ENCODE measurements at places on chromosomes 2 and 18.

- no peak for DNase-seq
Observed at GRCh38 chr2:168416555-168416954, 39.5 kb upstream of the CERS6 start.

- DNase-seq, result no peak
Observed at GRCh38 chr18:53458268-53458667, 766.2 kb downstream of the MBD2 start.

GRCh38 chr2:11658208-11659114 lies 11.5 kb downstream of the NTSR2 start:
- DNase-seq, result no peak

DNA sequence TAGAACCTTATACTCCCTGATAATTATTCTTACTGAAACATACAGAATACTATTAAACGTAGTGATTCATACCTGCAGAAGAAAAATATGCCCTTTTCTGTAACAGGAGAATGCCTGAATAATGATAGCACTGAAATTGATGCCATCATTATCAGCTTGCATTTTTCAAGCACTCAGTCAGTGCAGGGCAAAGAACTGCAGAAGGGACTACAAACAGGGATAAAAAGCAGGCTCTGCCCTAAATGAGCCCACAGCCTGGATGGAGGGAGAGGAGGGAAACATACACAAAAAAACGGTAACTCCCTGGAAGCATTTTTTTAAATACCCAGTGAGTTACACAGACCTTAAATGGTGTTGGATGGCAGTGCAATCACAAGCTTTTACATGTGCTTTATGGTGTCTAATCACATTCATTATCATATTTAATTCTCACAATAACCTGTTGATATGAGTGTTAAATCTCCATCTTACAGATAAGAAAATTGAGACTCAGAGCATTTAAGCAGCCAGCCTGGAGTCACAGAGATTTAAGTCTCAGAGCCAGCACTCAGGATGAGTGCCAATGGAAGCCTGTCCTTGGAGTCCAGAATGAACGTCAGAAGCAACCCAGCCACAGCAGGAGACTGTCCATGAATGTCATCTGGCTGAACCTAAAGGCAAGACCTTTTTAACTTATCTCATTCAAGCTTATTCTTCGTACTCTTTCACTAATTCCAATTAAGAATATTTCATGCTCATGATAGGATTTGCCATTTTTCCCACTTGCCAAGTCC lies 139.3 kb upstream of the CTNNA2 start:
- DNase-seq, result no peak

- DNase-seq, result peak; percentile 47
Observed at GRCh38 chr2:207437524-207438143, 92.1 kb upstream of the CREB1 start.

DNA sequence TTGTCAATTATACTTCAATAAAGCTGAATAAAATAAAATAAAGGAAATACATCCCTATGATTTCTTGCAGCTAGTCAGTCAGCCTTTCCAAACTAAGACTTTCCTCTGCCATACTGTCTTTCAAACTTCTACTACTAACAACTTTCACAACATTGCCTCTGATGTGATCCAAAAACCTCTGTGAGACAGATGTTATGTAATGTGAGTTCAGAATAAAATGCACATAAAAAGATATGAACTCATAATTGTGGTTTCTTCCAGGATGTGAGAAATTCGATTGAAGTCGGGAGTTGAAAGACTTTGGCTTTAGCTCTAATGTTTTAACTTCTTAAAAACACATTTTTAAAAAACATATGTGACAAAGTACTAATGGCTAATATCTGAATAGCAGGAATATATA lies 98.7 kb downstream of the PIGN start:
- no peak for DNase-seq

GRCh38 chr2:66084948-66085590 lies 349.9 kb upstream of the MEIS1 start:
- no peak for DNase-seq

DNA sequence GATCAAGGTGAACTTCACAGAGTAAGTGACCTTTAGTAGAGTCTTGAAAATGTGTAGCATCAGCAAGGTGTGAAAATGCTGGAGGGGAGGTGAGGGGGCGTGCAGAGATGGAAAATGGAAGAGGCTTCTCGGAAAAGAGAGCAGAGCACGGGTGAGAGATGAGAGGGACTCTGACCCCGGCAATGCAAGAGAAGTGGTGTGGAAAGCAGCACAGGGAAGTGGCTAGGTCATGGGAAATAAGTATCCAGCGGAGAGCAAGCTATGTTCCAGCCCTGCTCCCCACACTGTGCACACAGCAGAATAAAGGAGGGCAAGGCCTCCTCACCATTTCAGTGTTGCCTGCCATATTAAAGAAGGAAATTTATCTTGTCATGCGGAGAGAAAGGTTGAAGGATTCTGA lies 241.7 kb upstream of the DOK6 start:
- no peak for DNase-seq

DNA sequence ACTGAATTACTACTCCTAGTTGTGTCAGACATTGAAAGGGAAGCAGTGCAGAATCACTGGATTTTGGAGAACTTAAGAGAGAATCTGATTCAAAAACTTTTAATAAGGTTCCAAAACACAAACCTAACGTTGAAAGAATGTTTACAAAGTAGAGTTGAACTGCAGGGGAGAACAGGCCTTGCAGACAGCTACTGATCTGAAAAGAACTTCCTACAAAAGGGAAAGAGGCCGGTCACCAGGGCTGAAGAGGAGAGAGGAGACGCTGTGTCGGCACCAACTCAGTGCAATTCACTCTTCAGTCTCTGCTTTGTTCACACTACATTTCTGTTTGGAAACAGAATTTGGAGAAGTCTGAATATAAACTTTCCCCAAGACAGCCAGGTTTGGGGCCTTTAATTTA lies 124.0 kb downstream of the GAREM1 start:
- DNase-seq, result no peak

GRCh38 chr2:84459944-84460429 lies 907 bp upstream of the SUCLG1 start:
- DNase-seq, result no peak

DNA sequence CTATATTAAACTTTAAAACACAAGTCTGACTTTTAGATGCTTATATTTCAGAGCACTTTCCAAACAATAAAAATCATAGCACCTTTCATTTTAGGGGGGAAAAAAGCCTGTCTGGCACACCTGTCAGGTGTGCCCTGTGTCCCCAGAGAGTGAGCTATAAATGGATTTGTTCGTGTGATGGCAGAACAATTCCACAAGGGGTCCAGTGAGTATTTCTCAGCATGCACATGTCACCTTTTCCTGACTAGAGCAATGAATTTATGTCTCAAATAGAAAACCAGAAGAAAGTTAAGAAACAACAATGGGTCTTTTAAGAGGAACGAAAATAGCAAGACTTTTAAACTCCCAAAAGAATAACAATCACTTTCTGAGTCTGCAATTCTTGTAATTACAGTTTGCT lies 55.9 kb downstream of the ACVR1C start:
- DNase-seq, result peak; percentile 33

GRCh38 chr2:100257939-100258338 lies 64.4 kb downstream of the LONRF2 start:
- DNase-seq, result no peak

DNA sequence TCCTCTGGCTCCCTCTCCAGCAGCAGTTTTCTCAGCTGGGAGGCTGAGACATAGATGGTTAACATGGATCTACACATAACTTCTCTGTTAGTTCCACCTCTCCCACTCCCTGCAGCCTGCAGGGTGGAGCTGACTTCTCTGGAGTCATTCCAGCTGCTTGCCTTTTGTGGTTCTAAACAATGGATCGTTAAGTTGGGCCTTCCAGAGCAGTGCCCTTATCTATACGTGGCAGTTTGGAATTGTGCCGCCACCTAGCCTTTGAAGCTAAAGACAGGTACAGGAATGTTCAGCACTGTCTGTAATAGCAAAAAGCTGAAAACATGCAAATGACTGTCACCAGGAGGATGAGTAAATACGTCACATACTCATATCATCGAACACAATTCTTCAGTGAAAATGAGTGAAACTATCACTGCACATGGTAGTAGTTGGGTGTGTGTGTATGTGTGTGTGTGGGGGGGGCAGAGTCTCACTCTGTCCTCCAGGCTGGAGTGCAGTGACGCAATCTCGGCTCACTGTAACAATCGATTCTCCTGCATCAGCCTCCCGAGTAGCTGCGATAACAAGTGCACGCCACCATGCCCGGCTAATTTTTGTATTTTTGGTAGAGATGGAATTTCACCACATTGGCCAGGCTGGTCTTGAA lies 50.3 kb downstream of the SH2D6 start:
- no peak for DNase-seq

DNA sequence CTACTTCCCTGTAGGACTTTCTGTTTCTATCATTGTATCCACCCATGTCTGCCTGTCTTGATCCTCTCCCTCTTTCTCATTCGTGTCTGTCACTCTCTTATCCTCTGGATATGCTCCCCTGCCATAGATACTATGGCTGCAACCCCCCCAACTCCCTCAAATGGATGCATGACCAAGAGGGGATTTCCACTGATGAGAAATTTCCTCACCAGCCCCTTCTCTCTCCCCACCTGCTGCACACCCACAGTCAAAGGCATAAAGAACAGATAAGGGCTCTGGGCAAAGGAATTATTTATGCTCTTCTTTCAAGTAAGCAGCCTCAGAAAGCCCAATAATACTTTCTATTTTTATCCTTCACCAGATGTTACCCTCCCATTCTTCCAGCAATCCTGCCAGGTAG lies 121.3 kb downstream of the FOXI3 start:
- DNase-seq, result no peak

DNA sequence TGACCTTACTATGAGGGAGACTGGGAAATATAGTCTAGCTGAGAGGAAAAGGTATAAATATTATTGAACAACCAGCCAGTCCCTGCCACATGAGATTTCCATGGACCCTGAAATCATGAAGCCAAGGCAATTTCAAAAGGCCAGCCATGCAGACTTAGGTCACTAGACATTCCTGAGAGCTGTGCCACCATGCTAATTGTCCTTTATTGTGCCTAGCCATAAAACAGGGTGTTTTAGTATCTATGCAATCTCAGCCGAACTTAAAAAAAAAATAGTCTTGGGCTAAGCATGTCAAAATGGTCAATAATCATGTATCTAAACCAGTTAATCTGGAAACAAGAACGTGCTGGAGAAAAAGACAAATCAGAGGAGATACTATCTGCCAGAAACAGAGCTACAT lies 269.5 kb downstream of the LNPK start:
- no peak for DNase-seq

DNA sequence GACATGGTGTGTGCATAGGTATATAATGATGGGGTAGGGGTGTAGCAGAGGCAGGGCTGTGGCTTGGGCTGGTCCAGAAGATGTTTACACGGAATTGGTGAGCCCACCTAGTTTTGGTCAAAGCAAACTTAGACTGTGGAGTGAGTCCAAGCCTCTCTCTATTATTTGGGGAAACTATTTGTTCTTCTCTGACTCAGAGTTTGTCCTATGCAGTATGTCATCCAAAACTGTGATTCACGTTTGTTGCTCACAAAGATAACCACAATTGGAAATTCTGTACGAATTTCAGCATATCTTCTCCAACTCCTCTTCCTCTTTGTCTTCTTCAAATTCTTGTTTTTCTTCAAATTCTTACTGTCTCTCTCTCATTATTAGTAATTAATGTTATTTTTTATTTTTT lies 292.9 kb downstream of the XIRP2 start:
- DNase-seq, result no peak

DNA sequence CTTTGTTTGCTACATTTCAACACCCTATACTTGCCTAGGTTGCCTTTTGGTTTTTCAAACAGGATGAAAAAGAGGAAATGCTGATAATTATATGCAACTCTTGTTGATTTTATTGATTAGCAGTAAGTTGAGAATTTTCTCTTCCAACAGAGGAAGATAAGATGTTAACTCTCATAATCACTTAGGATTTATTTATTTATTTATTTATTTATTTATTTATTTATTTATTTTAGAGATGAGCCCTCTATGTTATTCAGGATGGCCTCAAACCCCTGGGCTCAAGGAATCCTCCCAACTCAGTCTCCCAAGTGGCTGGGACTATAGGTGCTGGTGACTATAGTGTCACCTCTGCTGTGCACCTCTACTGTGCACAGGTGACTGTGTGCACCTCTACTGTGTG lies 111.4 kb upstream of the GLS start:
- no peak for DNase-seq

DNA sequence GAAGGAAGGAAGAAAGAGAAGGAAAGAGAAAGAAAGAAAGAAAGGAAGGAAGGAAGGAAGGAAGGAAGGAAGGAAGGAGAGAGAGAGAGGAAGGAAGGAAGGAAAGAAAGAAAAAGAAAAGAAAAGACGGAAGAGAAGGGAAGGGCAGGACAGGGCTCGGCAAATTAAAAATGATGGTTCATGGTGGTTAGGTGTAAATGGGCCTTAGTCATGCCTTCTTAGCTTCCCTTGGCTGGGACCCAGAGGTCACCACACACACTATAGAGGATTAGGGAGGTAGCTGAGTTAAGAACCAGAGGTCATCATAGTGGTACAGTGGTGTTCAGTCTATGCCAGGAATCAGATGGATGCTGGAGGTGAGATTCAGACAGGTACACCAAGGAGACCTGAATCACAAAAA lies 9.3 kb upstream of the ATL2 start:
- DNase-seq, result no peak

DNA sequence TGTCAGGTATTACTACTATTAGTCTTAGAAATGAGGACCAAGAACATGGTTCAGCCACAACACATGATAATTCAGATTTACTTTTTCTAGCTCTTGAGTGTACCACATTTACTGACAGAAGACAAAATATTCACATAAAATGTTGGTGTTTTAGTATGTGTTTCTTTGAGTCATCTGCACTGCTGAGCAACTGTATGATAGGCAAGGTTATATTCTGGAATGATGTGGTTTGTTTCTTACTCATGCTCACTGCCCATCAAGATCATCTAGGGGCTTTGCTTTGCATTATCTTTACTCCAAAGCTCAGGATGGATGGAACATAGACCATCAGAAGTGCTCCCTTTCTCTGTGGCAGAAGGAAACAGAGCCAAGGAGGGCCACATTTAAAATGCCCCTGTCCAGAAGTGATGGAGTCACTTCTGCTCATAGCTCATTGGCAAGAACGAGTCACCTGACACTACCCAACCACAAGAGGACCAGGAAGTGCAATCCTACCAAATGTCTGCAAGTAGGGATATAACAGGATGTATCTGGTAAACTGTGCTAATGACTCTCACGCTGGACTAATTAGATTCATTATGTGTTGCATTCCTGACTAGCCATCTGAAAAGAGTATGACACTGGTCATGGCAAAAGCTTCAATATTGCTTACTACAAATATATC lies 81.5 kb downstream of the DIS3L2 start:
- no peak for DNase-seq
